ENCODE measurements at places on chromosomes 2 and 18.

GRCh38 chr2:16389611-16390010 is 276.0 kb downstream of the CYRIA start:
- no peak for DNase-seq

GRCh38 chr2:148161909-148162435 is 141.1 kb downstream of the MBD5 start:
- no peak for DNase-seq

- DNase-seq, result no peak
These were observed 108.9 kb upstream of the DAPL1 start for GRCh38 chr2:158686210-158686691.

DNA sequence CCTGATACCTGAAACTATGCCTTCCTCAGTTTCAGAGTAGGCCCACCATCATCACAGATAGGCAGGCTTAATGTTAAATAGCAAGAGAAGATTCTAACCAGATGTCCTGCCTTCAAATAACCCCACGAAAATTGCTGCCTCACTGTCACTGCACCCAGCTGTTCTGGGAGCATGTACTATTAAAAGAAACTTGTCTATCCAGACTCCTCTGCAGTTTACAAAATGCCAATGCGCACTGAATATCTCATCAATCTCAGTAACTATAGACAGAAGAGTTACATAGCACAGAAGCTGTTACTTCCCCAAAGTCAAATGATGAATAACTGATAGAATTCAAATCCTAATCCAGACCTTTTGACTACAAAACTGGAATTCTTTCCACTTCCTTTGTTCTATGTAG is 43.9 kb downstream of the WDR75 start:
- DNase-seq, result no peak

DNA sequence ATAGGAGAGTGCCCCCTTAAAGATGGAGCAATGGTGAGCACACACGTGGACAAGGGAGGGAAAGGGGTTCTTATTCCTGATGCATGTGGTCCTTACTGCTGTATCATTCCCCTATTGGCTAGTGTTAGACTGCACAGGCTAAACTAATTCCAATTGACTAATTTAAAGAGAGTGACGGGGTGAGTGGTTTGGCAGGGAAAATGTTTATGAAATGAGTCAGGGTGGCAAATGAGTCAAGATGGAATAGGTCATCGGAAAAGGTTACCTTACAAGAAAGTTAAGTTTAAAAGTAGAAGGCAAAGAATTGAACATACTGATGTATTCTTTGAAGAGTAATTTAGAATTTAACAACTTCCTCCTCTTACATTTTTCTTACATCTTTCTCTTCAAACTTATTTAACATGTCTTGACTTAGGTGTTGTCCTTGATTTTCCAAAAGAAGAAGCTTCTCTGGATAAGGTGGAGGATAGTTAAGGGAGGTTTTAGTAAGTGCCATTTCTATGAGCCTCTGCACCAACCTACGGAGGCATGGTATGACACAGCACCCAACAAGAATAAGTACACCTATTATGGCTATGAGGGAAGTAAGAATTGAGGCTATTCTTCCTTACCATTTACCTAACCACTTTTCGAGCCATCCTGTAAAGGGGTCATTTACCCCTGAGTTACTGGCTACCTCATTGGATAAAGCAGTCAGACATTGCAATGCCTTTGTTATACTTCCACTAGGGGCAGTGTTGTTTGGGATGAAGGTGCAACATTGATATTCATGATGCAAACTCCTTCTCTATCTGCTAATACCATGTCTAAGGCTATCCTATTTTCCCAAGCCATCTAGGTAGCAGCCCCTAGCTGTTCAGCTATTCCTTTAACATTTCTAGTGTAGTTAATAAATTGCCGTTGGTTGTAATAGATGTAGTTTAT is 1345.8 kb upstream of the LRRTM1 start:
- no peak for DNase-seq

DNA sequence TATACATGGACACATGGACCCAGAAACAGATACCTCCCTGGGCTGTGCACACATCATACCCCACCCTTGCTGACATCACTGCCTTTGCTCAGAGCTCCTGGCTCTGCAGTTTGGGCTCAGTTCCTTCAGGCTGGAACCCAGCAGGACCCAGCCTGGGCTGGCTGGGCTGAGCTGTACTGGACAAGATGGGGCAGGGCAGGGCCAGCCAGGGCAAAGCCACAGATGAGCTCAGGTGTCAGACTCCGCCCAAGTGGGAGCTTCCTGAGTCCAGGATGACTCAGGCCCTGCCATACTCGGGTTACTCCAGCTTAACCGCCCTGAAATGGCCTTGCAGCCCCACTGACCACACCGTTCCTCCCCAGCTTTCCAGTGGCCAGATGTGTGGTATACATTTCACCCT is 284.9 kb downstream of the OSR1 start:
- no peak for DNase-seq

GRCh38 chr18:42268186-42268725 is 313.2 kb downstream of the PIK3C3 start:
- DNase-seq, result no peak

- no peak for DNase-seq
These were observed 19.8 kb downstream of the NEURL3 start for GRCh38 chr2:96485350-96485749.

- no peak for DNase-seq
These were observed 148.5 kb upstream of the CBLN2 start for GRCh38 chr18:72692595-72692994.

DNA sequence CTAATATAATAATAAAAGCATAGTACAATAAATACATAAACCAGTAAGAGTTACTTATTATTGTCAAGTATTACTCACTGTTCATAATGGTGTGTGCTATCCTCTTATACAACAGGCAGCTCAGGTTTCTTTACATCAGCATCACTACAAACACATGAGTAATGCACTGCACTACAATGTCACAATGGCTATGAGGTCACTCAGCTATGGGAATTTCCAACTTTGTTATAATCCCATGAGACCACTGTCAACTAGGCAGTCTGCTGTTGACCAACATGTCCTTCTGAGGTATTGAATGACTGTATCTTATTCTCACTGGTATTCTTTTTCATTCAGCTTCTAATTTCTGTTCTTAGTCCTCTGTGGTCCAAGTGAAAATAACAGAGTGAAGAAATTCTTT is 250.4 kb upstream of the DSEL start:
- DNase-seq, result no peak

GRCh38 chr18:35190948-35191697 is 49.7 kb upstream of the ZNF397 start:
- no peak for DNase-seq

GRCh38 chr2:222955008-222955407 is 94.2 kb downstream of the ACSL3 start:
- DNase-seq, result no peak

- no peak for DNase-seq
These were observed 58.0 kb upstream of the TMEM163 start for GRCh38 chr2:134776836-134777235.

- DNase-seq, result no peak
These were observed 467.9 kb downstream of the MBD2 start for GRCh38 chr18:53756610-53756972.

- DNase-seq, result no peak
These were observed 325.8 kb upstream of the POU3F3 start for GRCh38 chr2:104528101-104528500.

GRCh38 chr2:160168878-160169277 is 31.2 kb downstream of the ITGB6 start:
- DNase-seq, result no peak

DNA sequence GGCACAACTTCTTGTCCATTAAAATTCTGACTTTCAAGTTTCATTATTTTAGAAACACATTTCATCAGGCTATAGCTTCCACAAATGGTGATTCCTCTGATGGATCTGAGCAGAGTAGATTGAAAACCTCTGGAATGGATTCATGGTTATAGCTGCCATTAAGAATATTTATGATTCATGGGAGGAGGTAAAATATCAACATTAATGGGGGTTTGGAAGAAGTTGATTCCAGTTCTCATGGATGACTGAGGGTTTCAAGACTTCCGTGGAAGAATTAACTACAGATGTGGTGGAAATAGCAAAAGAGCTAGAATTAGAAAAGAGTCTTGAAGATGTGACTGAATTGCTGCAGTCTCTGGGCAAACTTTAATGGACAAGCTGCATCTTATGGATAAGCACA is 797.4 kb downstream of the SUCLG1 start:
- DNase-seq, result no peak

DNA sequence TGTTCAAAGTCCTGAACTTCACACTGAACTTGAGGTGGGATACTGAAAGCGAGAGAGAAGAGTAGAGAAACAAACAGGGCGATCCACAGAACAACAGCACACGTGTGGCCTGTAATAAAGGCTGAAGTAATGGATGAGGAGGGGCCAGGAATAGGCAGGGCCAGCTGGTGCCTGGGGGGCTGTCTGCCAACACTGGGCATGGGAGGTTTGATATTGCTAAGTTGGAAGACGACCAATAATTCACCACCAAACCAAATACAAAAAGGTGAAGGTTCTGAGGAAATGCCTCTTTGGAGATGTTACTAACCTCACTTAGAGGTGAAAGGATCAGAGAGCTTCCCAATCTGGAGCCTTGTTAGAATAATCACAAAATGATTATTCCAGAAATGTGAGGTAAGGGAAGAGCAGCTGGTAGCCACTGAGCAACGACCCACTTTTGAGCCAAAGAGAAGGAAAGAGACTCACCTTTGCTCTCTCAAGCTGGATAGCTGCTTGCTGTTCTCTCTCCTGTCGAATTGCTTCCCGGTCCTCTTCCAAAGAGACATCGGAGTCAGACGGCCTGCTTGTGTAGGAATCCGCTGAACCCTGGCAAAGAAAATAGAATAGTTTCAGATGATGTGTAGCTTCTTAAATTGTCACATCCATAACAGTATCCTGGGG is 54.7 kb upstream of the ARL5A start:
- no peak for DNase-seq

DNA sequence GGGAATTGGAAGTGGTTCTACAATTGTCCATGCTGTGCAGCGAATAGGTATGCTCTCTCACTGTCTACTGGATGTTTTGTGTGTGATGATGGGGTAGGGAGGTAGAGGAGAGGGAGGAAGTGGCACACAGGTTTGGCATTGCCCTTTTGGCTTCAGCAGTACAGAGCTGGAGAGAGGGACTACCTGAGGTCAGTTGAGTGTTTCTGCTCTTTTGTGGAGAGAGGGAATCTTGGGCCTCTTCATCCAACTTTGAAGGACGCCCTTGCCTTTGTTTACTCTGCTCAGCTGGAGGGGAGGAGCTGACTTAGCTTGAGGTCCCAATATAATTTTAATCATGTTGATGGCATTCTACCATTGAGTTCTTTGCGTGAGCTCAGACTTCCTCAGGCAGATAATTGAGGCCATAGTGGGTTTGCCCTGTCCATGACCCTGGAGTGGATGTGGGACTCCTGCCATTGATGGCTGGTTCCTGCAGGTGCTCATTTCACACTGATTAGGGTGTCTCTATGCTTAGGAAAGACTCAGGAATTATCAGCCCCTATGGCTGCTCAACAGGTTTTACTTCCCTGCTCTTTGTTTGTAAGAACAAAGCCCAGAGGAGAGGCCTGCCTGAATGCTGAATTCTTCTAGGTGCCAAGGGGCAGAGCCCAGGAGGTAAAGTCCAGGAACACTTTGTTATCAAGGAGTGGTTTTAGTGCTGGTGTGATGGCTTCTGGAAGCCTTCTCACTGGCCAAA is 7.2 kb downstream of the RPIA start:
- DNase-seq, result no peak

DNA sequence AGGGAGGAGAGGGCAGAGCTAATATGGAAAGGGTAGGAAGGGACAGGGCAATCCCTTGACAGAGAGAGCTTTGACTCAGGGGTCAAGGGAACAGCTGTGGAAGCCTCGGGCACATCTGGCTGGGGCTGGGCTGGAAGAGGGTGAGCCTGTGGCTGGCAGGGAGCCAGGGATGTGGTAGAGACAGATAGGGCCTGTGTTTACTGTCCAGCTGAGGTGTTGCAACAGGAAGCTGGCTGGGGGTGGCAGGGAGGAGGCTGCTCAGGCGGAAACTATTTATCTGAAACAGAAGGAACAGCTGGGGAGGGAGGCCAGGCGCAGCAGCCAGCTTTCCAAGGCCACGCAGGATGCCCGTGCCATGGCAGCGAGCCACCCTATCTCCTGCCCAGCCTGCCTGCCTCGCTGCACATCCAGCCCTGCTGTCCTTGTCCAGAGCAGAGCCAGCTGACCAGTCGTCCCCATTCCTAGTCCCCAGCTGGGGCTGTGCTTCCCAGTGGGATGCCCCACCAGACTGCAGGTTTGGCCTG is 264.7 kb downstream of the CYP26B1 start:
- no peak for DNase-seq

GRCh38 chr2:236945431-236946016 is 140.2 kb upstream of the COPS8 start:
- no peak for DNase-seq

DNA sequence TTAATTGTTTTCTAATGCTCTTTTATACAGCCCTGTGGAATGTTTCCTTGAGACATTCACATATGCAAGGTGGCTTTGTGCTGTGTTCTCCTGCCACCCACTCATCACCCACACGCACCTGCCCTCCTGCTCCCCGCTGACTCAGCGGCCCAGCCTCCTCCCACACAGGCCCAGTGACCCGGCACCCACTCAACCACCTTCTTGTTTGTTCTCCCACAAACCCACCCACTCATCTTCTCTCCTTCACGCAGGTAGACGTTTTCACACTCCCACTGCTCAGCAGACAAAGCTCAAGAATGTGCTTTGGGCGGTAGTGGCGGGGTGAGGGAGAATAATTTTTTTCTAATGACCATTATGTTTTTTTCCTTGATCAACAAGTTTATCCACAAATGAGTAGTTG is 28.6 kb upstream of the NEMP2 start:
- peak; percentile 50 for DNase-seq

GRCh38 chr18:23213200-23213599 is 77.9 kb downstream of the CABLES1 start:
- no peak for DNase-seq

DNA sequence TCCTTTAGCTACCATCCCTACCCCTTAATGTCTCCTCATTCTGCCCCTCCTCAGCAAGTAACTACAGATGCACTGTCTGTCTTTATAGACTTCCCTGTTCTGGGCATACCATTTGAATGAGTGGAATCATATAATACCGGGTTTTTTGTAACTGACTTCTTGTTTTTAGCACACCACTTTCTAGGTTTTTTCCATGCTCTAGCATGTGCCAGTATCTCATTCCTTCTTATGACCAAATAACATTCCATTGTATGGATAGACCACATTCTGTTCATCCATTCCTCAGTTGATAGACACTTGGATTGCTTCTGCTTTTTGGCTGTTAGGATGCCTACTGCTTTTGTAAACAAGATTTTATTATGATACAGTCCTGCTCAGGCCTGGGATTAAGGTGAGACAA is 154.7 kb downstream of the TSN start:
- DNase-seq, result no peak

GRCh38 chr2:31332521-31332920 is 82.0 kb downstream of the XDH start:
- no peak for DNase-seq

GRCh38 chr2:150532879-150533278 is 45.4 kb upstream of the RND3 start:
- DNase-seq, result no peak

- no peak for DNase-seq
These were observed 1.4 kb upstream of the SLC23A3 start for GRCh38 chr2:219171231-219171651.

GRCh38 chr2:197604117-197604860 is 71.1 kb downstream of the RFTN2 start:
- DNase-seq, result no peak

- no peak for DNase-seq
These were observed 246.5 kb downstream of the GBX2 start for GRCh38 chr2:235921508-235922191.

GRCh38 chr18:48777744-48778116 is 173.0 kb downstream of the SMAD7 start:
- DNase-seq, result no peak

GRCh38 chr18:35514283-35514682 is 16.5 kb upstream of the INO80C start:
- no peak for DNase-seq

All from stimulated activated CD8-positive, alpha-beta memory T cell treated with anti-CD3 and anti-CD28 coated beads, Interleukin-4, amount 100 ng/mL, for 4 hours (primary cell).